Activated CD4-positive, alpha-beta T cell treated with anti-CD3 and anti-CD28 coated beads for 1 hour (primary cell): ENCODE measurements at places on chromosomes 4 and X.

- DNase-seq = no peak
These were observed 41.8 kb upstream of the CLDN24 start for GRCh38 chr4:183364025-183364424.

DNA sequence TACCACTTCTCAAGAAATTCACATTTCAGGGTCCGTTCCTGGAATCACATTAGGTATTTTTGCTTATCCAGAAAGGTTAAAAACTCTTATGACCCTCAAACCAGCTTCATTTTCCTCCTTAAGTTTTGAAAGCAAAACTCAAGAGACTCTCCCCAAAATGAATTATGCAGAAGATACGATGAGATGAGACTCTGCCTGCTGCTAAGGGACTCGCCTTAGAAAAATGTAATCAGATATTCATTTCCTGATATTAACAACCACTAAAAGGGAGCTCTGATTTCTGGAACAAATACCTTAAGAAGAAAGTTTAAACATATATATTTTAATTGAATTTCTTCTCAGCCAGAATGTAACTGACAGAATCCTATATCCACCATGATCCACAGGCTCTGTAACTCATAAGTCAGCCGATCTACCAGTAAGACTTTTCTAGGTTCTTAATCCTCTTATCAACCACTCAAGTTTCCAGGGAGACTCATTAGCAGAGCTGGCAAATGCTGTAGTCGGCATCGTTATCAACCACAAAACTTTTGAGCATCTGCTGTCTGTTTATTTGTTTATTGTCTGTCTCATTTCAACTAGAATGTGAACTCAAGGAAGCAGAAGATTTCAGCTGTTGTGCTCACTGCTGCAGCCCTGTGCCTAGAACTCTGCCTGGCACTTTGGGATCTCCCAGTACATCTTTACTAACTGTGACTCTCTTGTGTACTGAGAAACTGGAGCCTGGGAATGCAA, 112.5 kb downstream of the LDB2 start:
- DNase-seq = no peak

GRCh38 chr4:80069837-80070731, 2.9 kb downstream of the ANTXR2 start:
- DNase-seq = no peak

DNA sequence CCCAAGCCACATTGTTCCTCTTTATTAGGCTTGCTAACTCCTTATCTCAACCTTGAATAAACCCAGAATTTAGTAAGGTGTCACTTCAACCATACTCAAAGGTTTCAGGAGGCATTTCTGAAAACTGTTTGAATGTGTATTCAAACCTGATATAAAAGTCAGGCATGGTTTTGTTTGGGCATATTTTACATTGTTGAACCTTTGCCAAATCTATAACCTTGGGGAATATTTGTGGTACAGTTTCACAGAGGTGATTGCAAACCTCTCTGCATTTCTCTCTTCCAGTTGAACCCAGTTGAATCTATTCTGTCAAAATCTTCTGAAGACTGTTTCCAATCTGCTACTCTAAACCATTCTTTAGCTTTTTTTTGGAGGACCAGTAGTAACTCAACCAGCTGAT, 409.0 kb downstream of the TECRL start:
- DNase-seq = no peak

DNA sequence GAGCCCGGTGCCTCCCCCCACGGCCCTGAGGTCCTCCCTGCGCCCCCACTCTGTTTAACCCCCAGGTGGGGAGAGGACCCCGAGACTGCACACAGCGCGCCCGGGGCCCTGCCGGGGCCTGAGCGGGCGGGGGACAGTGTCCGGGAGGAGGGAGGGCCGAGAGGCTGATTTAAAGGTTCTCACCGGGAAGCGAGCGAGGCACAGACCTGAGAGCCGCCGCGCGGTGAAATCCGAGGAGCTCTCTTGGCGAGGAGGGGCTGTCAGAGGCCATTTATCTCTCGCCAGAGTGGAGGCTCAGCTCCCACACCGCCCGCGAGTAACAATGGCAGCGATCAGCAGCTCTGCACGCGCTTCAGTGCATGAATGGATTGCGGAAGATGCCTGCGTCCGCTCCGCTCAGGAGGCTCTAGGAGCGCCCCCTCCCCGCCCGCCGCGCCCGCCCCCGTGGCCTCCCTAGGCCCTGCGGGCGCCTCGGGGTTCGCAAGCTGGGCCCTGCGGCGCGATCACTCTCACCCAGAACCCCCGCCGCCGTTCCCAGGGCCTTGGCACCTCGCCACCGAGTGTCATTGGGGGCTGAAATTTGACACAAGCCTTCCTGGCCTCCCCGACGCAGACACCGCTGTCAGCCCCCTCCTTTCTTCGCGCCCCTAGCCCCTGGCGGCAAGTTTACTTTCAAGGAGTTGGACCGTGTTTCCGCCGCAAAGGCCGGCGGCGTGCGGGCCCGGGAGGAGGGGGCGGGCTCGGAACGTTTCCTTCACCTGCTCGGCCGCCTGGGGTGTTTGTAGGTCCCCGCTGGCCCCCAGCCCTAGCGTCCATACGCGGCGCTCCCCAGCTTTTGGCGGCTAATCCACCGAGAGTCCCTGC, 48.7 kb upstream of the BCOR start:
- no peak for DNase-seq

DNA sequence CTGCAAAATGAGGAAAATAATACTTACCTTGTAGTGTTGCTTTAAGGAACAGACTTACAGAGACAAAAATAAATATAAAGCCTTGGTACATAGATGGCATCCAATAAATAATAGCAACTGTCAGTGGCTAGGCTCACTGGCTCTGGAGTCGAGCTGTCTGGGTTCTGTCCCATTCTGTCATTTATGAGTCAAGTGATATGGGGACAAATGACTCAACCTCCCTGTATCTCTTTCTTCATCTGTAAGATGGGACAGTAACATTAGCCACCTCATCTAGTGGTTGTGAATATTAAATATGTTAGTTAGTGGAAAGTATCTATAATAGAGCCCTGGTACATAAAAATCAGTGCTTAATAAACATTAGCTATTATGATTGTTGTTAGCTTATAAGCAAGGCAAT, 16.7 kb upstream of the GATB start:
- no peak for DNase-seq

- DNase-seq = no peak
These were observed 33.5 kb upstream of the RASSF6 start for GRCh38 chr4:73653695-73654106.

GRCh38 chrX:70032792-70033191, 16.9 kb downstream of the AWAT2 start:
- no peak for DNase-seq

GRCh38 chr4:89268679-89269078, 38.9 kb downstream of the GPRIN3 start:
- no peak for DNase-seq

- no peak for DNase-seq
These were observed 36.0 kb downstream of the STIM2 start for GRCh38 chr4:26896636-26897035.

- DNase-seq = no peak
These were observed 238.8 kb downstream of the GRIA3 start for GRCh38 chrX:123422875-123423274.

- no peak for DNase-seq
These were observed 57.1 kb downstream of the UGT2B10 start for GRCh38 chr4:68872643-68873502.

- no peak for DNase-seq
These were observed 182.2 kb upstream of the GATB start for GRCh38 chr4:151942971-151943370.

GRCh38 chrX:131747173-131747572, 203.3 kb downstream of the OR13H1 start:
- no peak for DNase-seq
